ENCODE measurements at places on chromosomes 2 and 18. TPM values are rescaled to one million over a fixed set of nuclear protein-coding genes. Genes with fewer than 3 reads are reported as not detected.

DNA sequence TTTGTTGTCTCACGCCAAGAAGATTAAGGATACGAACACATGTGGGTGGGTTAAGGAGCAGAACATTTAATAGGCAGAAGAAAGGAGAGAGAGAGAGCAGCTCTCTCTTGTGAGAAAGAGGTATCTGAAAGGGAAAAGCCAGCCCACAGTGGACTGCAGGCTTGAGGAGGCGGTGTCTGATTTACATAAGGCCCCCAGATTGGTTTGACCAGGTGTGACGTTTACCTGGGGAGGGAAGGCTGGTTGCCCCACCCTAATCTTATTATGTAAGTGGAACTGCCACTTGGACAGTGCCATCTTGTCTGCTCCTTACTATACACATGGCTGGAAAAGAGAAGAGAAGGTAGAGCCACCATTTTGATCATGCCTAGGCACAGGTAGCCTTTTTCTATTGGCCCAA lies 189.2 kb downstream of the NCK2 start:
- no peak for DNase-seq

GRCh38 chr2:81505586-81505985 lies 1201.0 kb upstream of the LRRTM1 start:
- DNase-seq, result no peak

GRCh38 chr2:231128541-231128940 lies 3.7 kb upstream of the HTR2B start:
- DNase-seq, result no peak

- DNase-seq, result no peak
Observed at GRCh38 chr18:36543991-36544725, 246.6 kb downstream of the FHOD3 start.

DNA sequence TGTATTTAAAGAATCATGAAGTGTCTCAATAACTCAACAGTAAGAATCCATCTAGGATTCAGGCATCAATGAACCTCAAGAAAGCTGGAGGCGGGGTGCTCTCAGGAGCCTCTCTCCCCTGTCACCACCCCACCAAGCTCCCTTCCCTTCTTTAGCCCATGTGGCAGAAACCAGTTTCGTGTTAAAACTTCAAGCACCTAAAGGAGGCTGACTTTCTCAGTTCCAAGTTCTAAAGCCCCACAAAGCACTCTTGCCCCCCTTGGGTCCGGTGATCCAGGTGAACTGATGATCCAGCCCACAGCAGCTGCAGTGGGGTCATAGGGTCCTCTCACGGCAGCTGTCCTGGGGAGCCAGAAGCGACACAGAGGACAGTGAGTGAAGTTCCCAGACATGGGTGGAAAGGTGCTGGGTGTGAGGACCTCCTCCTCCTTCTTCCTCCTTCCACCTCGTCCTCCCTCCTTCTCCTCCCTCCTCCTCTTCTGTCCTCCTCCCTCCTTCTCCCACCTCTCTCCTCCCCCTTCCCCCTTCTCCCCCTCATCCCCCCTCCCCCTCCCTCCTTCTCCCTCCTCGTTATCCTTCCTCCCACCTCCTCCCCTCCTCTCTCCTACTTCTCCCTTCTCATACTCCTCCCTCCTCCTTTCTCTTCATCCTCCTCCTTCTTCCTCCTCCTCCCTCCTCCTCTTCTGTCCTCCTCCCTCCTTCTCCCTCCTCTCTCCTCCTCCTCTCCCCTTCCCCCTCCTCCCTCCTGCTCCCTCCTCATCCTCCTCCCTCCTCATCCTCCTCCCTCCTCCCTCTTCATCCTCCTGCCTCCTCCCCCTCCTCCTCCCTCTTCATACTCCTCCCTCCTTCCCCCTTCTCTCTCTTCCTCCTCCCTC lies 192.4 kb upstream of the AGAP1 start:
- DNase-seq, result no peak

GRCh38 chr2:98444436-98445176 lies at the start of gene INPP4A:
Gene INPP4A, plus strand, starts transcription at chr2:98444858. Its CDS starts 75,191 bp downstream, at chr2:98520049.
- peak; percentile 48 for DNase-seq

KCNJ13 gene
- not detected for total RNA-seq

C2orf66 gene
- not detected for total RNA-seq
